ENCODE measurements at places on chromosomes 5 and 9. TPM values are rescaled to one million over a fixed set of nuclear protein-coding genes. Genes with fewer than 3 reads are reported as not detected.

TUSC1 gene
- total RNA-seq, result 19.4 TPM

DNA sequence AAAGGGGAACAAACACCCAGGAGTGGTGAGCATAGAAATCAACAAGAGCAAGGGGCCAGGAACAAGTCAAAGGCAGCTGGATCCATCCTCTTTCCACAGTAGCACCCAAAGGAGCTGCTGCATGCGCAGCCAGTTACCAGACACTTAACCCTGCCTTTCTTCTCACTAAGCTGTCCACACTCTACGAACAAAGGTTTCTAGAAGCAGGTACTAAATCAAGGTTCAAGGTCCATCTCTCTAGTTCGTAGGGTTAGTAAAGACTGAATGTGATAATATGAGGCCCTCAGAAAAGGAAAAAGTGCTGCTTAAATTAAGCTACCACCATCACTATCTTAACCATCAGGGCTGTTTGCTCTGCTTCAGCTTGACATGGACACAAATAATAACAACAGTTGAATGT, 121.2 kb upstream of the NIPBL start:
- DNase-seq, result no peak

KLHL9 gene
- total RNA-seq, result 29.3 TPM

FIBCD1 gene
- not detected for total RNA-seq

DNA sequence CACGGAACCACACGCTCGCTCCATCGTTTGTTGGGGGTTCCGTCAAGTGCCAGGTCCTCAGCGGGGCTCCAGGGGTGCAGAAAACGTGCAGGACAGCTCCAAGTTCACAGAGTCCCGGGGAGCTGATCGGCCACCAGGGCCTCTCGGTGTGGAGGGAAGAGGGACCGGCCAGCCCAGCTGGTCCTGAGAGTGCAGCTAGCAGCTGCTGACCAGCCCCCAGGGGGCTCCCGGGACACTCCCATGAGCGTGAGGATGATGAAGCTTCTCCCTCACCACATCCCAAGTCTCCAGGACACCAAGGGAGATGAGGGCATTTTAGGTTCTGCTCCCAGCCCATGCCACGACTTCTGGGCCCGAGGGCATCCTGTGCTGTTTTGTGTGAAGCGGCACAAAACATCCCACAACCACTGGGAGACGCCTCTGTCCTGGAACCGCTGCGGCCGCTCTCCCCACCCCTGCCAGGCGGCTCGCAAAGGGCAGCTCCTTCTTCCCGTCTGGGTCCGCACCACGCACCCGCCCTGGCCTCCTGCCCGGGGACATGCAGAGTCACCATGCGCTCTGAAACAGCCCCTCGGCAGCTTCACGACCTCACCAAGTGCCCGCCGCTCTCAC, 67.5 kb upstream of the IRX4 start:
- DNase-seq, result no peak

- DNase-seq, result no peak
Observed at GRCh38 chr5:78979117-78979742, 5.9 kb downstream of the ARSB start.

GPRIN1 gene
- total RNA-seq, result 13.1 TPM

GPR151 gene
- total RNA-seq, result not detected

GRCh38 chr9:133608382-133608781, 807 bp downstream of the FAM163B start:
- DNase-seq, result no peak

TMC1 gene
- total RNA-seq, result 0.82 TPM

DNA sequence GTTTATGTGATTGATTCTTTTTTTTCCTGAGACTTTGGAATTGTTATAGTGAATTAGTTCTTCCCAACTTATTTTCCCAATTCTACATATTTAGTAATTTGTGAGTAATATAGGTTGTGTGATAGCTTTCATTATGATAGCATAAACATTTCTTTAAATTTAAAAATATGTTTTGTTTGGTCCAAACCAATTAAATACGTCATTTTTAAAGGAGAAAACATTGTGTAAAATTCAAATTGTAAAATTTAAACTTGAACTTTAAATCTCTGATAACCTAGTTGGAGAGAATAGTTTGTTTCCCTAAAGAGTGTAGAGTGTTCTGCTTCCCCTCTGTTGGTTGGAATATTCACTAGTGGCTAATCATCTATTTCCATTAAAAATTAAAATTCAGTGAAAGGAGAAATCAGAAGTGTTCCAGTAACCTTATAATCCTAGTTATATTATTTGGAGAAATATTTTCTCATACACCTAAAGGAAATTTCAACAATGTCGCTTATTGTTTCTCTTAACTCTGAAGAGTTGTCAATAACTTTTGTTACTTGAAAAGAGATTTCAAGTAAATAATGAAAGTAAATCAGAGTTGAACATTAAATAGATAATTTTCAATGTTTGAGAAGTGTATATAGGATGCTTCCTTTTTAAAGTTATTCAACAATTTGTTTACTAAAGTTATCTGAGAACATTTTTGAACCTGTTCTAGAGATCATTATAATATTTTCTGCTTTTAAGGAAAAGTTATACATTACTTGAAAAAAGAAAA, 2.9 kb downstream of the NIPBL start:
- no peak for DNase-seq

STK32A gene
- total RNA-seq, result not detected

- DNase-seq, result no peak
Observed at GRCh38 chr9:16171911-16172310, 619.1 kb downstream of the CCDC171 start.

DNA sequence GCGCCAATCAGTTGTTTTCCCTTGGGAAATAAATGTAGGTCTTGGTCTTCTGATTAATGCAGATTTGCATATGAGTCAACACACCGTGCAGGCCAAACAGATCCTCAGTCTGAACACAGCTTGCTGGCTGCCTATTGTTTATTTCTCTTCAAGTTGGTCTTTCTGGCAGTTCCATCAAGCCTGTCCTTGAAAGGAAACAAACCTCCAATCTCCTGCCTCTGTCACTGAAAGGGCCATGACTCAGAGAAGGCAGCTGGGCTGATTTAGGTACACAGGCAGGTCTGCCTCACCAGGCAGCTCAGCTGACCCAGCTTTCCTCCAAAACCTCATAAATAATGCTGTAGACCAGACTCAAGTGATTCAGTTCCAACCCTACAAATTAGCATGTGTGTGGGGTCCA, 175.9 kb downstream of the MAN2A1 start:
- peak; percentile 94 for DNase-seq

BTF3 gene
- total RNA-seq, result 456 TPM

DNA sequence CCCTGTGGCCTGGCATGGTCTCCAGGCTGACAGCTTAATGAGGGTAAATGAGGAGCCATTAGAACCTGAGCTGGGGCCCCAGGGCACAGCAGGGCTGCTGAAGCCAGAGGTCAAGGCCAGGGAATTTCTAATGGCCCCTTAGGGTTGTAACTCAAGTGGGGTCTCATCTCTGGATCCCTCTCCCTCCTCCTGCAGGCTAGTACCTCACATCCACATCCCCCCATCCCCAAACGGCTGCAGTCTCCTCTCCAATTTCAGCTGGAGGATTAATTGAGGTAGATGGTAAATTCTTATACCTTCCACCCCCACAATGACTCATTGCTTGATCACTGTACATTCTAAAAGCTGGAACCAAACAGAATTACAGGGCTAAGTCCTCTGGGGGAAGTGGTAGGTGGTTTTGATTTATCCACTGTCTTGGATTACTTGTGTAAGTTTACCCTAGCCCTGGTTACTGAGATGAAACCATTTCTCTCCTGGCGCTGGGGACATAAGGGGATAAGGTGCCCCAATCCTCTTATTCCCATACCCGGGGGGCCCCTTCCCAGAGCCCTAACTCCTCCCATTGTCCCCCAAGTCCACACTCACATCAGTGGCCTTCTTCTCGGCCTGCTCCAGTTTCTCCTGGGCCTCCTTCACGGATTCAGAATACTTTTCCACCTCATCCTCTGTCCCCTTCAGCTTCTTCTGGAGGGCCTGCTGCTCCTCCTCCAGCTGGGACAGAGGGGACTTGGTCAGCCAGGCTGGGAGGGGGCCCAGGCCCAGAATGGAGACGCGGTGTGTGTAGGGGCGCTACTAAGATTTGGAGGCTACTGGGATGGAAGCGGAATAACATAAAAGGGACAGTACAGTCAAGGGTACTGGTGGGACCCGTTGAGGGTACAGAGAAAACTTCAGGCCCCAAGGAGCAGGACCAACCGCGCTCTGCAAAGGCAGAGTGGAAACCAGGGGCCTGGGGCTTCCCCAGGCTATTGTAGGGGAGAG, 875 bp downstream of the TPM2 start:
- no peak for DNase-seq

DNA sequence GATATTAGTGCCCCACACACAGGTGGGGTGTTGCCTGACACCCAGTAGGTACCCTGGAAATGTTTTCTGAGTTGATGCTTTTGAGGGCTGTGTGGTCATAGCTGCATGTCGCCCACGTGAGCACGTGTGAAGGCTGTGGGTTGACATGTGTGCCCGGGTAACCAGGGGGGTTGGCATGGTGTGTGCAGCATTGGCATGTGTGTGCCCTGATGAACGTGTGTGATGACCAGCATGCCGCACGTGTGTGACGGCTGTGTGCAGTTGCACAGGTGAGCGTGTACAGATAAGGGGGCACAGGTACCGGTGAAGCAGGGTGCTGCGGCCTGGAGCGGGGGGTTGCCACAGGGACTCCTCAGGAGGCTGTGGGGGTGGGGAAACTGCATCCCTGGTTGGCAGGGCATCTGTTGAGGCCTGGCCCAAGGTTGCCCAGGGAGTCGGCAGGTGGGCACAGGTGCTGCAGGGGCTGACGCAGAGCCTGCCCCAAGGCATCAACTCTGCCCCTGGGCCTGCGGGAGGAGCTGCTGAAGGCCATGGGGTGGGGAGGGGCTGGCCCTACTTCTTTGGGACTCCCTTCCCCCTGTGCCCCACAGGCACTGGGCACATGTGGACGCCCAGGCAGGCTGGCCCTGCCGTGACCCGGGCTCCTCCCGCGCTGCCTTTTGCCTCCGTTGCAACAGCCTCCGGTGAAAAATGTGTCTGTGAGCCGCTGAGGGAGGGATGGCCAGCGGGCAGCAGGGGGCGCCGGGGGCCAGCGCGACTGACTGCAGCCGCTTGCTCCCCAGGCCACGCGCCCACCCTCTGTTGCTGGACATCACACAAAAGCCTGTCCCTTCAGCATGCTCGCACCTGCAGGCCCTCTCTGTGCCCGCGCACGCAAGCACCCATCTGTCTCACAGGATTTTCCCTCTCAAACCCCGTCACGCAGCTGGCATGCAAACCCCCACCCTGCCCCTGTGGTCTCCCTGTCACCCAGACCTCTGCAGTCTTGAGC, 2.2 kb downstream of the UNC5A start:
- no peak for DNase-seq

DNA sequence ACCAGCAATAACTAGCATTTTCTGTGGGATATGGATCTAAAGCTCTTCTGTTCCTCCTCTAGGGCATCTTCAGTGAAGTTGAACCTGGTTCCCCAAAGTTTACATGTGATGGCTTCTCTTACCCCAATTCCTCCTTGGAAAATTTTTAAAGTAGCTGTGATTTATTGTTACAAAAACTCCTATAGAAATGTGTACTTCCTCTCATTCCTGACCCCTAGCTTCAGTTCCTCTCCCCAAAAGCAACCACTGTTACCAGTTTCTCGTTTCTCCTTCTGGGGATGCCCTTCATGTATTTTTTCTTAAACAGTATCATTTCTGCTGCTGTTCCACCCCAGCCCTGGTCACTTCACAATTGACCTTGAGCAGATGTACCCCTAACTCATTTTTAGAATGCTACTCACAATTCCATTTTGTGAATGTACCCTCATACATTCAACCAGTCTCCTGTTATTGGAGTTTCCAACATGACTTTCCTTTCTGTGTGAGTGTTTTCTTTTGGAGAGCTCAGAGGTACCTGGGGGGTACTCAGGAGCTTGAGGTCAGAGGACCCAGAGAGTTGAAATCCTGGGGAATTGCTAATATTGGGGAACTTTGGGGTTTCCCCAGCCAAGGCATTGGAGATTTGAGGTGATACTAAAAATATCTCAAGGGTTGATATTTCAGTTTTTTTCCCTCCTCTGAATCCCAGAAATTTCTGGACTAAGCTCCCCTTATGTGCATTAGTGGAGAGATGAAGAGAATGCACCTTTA, 18.6 kb upstream of the GLRX start:
- DNase-seq, result no peak

OSTF1 gene
- 63.5 TPM for total RNA-seq

DNA sequence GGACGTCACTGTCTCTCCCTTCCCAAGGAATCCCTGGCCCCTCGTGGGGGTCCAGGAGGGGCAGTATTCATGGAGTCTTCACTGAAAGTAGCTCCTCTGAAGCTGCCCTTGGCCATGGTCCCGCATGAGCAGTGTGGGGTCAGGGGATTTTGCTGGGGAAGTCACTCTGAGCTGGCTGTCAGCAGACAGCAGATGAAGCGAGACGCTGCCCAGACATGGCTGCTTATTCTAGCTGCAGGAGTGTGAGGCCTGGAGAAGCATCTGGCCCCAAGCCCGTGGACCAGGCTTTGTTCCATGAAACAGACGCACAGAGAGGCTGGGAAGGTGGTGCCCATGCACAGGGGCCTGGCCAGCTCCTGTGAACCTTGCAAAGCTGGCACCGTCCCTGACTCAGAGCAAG, 21.5 kb upstream of the ASS1 start:
- no peak for DNase-seq

DNA sequence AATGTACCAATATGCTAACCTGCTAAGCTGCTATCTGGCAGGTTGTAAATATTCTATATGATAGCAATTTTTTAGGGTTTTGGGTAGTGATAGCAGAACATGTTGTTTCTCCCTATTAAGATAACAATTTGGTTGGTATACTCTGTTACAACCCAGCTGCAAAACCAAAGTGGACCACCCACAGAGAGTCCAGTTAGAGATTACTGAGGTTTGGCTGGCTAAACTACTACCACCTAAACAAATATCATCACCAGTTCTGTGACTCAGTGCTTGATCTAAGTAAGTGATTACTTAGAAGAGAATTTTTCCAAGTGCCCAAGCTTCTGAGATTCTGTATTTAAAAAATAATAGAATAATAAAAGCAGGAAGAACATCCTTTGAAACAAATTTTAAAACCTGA, 72.3 kb downstream of the XRCC4 start:
- no peak for DNase-seq

GRCh38 chr5:14665949-14666348, 1.4 kb downstream of the OTULIN start:
- no peak for DNase-seq

APBA1 gene
- total RNA-seq, result 15.2 TPM

DNA sequence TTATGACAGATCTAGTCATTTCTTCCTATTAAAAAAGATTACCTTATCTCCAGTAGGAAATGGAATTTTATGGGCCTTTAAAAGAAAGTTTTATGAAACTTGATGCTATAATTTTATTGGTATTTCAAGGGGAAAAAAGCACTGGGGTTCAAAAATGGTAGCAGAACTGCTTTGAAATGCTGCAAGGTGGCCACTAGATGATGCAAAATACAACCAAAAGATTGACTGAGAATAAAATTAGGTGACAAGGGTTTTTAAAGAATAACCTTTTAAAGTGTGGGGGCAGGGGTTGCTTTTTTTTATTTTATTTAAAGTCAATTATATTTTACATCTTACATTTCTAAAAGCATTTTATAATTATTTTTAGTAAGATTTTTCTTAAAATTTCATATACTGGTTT, 61.7 kb downstream of the KLF9 start:
- DNase-seq, result no peak

All from glomerular endothelial cell (primary cell).